NK-92 treated with Interleukin-12 subunit alpha and Interleukin-12 subunit beta, amount 100 ng/mL, for 24 hours (cell line): ENCODE measurements at places on chromosomes 1 and 21.

GRCh38 chr1:244968881-244969280, 104.5 kb upstream of the HNRNPU start:
- DNase-seq: no peak

- DNase-seq: no peak
Measured at GRCh38 chr1:10502206-10502605, 27.5 kb downstream of the PEX14 start.

- no peak for DNase-seq
Measured at GRCh38 chr1:97145321-97145956, 423.9 kb downstream of the PTBP2 start.

DNA sequence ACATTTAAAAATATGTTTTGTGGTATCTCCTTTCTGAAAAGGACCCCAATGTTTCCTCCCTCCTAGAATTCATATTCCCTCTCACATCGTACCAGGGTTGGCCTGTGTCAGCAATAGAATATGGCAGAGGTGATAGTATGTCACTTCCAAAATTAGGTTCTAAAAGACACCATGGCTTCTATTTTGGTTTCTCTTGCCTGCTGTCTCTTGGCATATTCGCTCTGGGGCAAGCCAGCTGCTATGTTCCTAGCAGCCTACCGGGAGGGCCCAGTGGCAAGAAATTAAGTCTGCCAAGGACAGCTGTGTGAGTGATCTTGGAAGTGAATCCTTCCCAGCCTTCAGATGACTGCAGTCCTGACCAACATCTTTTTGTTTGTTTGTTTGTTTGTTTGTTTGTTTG, 92.9 kb upstream of the PPM1J start:
- DNase-seq: no peak

GRCh38 chr1:215888159-215888558, 321.1 kb downstream of the KCTD3 start:
- DNase-seq: no peak

GRCh38 chr1:202505356-202505755, 156.9 kb downstream of the PPP1R12B start:
- no peak for DNase-seq

- DNase-seq: no peak
Measured at GRCh38 chr1:6360117-6360496, 33.5 kb downstream of the ACOT7 start.

GRCh38 chr1:99004254-99004860, 304 bp downstream of the PLPPR5 start:
- DNase-seq: no peak

DNA sequence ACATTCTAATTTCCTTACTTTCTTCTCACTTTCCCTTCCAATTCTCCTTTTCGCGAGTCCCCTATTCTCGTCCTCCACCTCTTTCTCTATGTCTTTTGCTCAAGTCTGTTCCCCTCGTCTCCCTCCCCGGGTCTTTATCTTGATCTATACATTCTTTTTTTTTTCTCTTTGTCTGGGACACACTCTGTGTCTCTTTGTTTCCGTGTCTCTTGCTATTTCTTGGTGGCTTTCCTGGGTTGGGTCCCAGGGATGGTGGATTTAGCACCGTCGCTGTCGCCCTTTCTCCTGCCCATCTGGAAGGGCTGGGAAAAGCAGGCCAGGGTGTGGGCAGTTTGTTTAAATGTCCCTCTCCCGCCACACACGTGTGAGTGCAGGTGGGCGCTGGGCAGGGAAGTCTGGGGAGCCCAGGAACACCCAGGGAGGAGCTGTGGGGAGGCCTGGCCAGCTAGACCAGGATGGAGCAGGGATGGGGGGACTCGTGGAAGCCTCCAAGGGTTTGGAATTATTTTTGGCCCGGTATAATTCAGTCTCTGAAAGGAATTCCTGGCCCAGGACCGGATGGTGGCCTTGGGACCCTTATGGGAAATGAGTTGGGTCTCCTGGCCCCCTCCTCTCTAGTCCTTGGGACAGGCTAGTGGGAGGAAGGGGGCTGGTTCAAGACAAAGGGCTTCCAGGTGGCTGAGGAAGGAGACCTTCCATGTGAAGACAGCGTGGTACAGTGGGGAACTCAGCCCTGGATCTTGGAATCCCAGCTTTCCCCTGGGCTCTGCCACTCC, 9.5 kb upstream of the ID3 start:
- DNase-seq: no peak

DNA sequence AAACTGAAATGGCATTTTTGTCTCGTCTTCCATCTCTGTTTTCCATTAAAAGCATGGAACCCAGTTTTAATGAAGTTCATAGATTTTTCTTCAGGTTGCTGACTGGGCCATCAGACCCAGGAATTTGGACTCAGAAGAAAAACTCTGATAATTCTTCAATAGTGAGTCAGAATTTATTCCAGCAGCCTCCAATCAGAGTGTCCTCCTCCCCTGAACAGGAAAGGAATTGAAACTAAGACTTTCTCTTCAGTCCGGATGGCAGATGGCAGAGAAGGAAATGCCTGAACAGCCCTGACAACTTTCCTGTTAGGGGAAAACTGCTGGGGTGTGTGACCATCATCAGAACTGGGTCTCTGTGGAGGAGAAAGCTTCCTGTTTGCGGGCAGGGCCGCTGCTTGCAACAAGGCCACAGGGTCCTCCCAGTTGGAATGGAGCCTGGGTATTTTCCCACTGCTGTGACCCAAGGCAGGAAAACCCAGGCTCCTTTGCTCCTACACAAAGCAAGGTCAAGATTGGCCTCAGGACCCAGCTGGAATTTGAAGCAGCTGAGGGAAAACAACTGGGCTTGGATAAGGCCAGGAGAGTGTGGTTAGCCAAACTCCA, 20.7 kb downstream of the CD34 start:
- no peak for DNase-seq

- DNase-seq: no peak
Measured at GRCh38 chr1:62349470-62350233, 30.4 kb upstream of the KANK4 start.

GRCh38 chr1:64030411-64030810, 173.0 kb upstream of the UBE2U start:
- no peak for DNase-seq

DNA sequence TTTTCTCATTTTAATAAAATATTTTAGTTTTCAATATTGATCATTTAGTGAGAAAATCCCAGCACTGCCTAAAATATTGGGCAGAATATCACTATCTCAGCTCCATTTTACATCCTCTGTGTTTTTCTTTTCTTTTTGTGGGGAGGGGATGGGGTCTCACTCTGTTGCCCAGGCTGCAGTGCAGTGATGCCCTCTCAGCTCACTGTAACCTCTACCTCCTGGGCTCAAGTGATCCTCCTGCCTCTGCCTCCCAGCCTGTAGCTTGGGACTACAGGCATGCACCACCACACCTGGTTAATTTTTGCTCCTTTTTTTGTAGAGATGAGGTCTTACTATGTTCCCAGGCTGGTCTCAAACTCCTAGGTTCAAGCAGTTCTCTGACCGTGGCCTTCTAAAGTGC, 76.1 kb downstream of the SLC25A24 start:
- DNase-seq: no peak

- no peak for DNase-seq
Measured at GRCh38 chr1:84940481-84940880, 47.5 kb upstream of the LPAR3 start.

DNA sequence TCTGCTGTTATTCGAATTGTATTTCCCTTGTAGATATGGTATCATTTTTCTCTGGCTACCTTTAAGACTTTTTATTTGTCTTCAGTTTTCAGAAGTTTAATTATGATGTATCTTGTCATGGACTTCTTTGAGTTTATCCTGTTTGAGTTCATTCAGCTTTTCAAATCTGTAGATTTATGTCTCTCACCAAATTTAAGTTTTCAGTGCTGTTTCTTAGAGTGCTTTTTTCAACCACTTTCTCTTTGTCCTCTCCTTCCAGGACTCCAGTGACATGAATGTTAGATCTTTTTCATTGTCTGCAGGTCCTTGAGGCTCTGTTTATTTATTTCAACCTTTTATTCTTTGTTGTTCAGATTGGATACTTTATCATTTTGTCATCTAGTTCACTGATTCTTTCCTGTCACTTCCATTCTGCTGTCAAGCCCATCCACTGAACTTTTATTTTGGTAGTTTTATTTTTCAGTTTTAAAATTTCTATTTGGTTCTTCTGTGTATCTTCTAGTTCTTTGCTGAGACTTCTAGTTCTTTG, 11.4 kb downstream of the RAB4A start:
- DNase-seq: no peak

GRCh38 chr1:238419209-238419608, 528.5 kb upstream of the ZP4 start:
- no peak for DNase-seq

DNA sequence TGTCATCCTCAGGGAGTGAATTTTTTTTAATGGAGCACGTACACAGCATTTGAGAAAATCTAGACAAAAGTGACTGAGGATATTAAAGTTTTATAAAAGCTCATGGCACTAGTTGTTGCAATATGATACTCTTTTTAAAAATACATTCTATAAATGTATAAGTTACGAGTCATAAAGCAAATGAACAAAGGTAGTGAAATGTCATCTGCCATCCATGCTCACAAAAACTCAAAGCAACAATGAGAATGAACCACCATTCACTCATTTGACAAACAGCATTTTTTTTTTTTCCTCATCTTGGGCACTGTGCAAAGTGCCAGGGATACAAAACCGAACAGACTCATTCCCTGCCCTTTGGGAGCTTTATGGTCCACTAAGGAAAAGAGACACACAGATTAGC, 38.7 kb downstream of the GPR137B start:
- DNase-seq: no peak

DNA sequence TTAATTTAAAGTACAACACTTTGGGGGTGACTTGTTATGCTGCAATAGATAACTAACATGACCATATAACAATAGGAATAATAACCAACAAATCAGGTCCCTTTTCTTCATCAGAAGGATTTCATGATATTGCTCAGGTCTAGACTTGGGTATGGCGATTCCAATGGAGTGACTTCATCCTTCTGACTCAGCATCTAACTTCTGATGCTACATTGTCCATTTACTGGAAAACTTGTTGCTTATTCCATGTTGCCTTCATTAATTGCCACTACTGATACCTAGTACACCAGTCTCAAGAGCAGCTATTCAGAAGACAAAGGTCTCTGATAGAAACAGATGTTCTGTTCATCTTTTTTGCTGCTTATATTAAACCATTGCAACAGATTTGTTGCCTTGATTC, 324.3 kb downstream of the TGFB2 start:
- DNase-seq: no peak

DNA sequence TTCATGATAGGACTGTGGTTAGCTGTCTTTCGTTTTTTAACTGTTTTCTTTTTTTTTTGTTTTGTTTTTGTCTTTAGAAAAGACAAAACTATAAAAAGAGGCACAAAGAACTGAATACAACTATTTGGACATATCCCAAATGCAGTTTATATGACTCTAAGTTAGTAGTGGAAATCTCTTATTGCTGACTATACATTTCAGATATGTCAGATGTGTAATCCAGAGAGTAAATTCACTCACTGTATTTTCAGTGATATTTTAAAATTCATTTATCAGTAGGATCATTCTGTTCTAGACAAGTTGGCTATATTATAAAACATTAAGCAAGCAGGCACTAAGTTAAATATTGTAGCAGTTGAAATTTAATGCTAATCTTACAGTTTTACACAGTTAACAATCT, 5.7 kb downstream of the RAP1A start:
- DNase-seq: no peak

- no peak for DNase-seq
Measured at GRCh38 chr1:7642781-7643529, 128.1 kb upstream of the VAMP3 start.

DNA sequence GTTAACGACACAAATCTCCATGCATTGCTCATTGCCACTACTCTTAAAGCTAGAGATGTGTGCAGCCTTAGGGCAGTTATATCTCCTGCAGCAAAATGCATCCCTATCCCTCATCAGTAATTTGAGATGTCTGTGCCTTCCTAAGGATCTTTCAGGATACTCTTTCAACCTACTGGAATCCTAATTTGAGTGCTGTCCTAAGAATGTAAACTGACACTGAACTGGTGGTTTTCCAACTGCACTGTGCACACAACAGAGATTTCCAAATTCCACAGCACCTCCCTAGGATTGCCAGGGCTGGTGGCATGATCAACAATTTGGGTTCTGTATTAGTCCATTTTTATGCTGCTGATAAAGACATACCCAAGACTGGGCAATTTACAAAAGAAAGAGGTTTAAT, 193.9 kb downstream of the LTN1 start:
- no peak for DNase-seq

DNA sequence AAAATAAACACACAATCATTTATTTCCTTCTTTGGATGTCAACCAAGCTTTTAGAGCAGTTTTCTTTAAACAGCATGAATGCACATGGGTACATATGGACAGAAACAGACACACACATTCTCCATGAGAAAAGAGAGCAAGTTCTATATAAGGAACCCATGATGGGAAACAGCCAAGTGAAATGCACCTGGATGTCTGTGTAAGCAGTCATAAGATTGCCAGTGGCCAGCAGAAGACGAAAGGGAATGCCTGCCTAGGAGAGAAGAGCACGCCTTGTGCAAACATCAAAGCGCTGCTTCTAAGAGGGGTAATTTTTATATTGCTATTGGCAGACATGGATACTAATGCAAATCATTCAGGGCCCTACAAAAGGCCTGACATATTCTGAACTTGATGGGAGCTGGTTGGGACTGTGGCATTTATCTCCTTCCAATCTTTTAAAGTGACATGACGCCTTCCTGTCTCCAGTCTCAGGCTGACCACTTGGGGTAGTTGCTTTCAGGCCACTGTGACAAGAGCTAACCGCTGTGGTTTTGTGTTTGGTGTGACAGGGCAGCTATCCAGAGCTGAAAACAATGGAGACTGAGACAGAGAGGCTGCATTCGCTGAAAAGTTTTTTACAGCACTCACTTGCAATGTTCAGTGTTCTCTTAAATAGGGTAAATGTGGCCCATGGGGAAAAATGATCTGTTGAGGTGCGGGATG, 75.0 kb upstream of the DPT start:
- DNase-seq: no peak

DNA sequence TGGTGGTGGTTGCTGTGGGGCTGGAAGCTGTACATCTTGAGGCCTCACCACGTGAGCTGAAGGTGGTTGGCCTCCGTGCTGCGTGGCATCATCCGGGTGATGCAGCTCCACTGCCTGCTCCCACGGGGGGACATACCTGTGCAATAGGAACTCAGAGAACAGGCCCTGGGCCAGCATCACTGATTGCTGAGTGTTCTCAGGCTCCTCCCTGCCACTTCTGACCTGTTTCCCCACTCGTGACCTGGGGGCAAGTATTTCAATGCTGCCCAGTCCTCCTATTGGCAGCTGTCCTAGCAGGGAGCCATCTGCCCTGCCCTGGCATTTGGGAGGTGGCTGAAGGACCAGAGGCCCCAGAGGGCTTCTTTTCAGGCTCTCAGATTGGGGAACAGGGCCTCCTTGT, 26.1 kb downstream of the PTPRF start:
- DNase-seq: no peak

- DNase-seq: no peak
Measured at GRCh38 chr1:18440385-18441226, 40.1 kb upstream of the KLHDC7A start.

DNA sequence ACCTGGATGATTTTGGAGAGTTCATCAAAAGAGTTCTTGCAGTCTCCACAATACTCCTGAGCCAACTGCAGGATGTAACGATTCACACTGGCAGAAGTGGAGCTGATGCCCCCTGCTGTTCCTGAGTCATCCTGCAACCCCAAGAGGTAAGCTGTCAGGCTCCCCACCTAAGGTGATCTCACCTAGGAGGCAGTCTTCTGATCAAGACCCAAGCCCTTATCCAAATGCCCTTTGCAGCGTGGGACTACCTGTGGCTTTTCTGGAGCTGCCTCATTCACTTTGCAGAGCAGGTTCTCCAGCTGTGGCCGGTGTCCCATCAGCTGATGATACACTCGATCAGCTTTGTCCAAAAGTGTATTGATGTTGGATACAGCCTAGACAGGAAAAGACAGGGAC, 96.4 kb downstream of the UBR4 start:
- DNase-seq: no peak

- DNase-seq: no peak
Measured at GRCh38 chr1:34361781-34362357, 185.2 kb downstream of the C1orf94 start.
